Fibroblast of mammary gland (primary cell): ENCODE measurements at places on chromosomes 11 and 22.

- DNase-seq, result no peak
These were observed 57.9 kb downstream of the C11orf58 start for GRCh38 chr11:16796311-16796710.

DNA sequence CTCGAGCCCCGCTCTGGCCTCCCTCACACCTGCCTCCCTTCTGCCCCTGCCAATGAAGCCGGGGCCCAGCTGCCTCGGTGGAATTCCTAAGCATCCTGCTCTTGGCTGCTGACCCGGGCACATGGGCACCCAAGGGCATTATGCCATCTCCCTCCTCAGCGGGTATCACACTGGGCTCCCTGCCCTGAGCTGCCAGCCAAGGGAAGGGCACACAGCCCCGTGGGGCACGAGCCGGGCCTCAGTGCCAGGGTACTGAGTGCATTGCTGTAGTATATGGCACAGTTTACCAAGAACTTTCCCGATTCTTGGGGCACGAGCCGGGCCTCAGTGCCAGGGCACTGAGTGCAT lies 43.8 kb upstream of the JAM3 start:
- no peak for DNase-seq

DNA sequence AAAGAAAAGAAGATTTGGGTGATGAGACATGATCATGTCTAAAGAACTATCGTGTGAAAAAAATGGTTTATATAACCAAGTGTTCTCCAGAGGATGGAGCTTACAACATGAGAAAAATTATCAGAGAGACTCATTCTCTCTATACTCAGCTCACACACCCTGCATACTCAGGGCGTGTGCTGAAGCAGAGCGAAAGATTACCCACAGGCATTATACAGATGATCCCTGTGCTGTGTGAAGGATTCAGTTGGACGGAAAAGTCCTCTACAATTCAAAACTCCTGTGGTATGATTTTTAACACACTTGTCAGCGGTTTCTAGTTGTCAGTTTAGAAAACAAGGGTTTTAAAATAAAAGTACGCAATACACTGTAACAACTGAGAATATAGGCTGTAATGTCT lies 267.3 kb downstream of the DLG2 start:
- DNase-seq, result no peak

DNA sequence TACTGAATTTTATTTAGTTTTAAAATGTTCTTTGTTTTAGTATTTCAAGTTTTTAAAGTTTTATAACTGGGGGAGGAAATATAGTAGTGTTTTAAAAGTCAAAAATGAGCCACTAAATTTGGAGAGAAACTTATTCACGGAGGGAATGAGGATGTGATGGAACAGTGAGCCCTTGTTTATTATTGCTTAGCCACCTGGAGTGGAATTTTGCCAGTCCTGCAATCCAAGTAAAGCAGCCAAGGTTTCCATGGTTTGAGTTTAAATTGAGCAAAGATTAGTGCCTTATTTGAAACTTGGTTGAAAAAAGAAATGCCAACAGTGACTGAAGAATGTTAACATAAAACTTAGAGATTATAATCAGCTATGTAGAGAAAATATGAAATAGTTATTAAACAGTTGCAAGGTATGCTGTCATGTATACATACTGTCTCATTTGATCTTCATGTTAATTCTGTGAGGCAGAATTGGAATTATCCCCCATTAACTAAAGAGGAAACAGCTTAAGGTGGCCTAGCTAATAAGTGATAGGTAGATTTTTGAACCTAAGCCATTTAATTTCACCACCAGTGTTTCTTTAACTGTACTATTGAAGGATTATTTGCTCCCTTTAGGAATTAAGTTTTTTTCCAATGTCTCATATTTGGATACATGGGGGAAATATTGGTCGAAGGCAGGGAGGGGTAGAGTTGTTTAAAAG lies 36.4 kb downstream of the SWAP70 start:
- DNase-seq, result no peak

DNA sequence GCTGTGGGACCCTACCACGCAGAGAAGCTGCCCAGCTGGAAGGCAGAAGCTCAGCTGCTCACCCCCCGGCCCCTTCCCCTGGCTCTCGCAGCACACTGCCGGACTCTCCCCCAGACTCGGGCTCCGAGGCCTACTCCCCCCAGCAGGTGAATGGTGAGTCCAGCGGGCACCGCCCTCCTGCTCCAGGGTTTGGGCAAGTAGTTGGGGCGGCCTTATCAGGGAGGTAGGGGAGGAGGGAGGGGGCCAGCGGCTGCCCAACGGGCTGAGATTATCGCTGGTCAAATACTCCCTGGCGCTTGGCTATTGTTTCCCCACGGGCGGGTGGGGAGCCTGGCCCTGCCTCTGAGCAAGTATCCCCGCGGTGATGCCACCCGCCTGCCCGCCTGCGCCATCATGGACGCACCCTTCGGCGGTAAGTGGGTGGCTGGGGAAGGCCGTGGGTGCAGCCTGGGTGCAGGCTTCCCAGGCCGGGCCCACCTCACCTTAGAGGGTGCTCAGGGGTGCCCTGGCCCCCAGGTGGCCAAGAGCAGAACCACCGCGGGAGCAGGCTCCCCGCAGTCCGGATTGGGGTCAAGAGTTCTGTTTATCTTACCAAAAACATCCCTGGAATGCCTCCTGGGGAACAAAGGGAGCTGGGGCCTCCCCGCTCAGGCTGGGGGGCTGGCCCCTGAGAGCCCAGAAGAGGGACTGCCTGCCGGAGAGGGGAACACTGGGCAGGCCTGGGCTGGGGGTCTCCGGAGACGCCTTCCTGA lies 16.9 kb downstream of the MYRF start:
- DNase-seq, result no peak

GRCh38 chr11:64048042-64048854 lies 12.5 kb downstream of the FLRT1 start:
- no peak for DNase-seq

DNA sequence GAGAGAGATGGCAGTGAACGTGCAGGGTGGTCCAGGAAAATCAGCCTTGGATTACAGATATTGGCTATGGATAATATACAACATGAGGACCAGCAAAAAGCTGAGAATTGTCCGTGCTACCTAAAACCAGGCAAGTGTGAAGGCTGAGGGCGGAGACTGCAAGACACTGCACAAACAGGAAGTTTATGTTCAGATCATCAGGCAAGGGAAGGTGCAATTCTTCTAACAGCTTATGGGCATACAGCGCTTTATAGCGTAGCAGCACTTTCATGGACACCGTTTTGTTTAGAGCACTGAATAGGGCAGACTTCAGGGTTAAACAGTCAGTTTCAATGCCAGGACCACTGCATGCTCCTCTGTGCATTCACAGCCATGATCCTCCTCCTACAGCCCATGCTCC lies 93.1 kb upstream of the TMEM45B start:
- DNase-seq, result no peak

GRCh38 chr11:129709801-129710398 lies 105.7 kb upstream of the TMEM45B start:
- no peak for DNase-seq

DNA sequence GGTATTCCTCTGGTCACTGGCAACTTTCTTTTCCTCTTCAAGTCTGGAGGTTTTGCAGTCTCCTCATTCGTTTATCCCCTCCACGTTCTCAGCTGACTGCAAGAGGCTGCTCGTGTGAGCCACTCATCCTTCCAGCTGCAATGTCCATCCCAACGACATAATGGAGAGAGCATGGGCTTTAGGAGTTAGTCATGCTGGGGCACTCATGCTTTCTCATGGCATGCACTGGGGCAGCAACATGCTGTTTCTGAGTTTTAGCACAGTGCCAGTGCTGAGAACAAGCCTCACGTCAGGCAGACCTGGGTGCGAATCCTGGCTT lies 7.1 kb downstream of the DCPS start:
- DNase-seq, result no peak

GRCh38 chr11:111460856-111461255 lies 51.3 kb downstream of the BTG4 start:
- DNase-seq, result peak; percentile 74

DNA sequence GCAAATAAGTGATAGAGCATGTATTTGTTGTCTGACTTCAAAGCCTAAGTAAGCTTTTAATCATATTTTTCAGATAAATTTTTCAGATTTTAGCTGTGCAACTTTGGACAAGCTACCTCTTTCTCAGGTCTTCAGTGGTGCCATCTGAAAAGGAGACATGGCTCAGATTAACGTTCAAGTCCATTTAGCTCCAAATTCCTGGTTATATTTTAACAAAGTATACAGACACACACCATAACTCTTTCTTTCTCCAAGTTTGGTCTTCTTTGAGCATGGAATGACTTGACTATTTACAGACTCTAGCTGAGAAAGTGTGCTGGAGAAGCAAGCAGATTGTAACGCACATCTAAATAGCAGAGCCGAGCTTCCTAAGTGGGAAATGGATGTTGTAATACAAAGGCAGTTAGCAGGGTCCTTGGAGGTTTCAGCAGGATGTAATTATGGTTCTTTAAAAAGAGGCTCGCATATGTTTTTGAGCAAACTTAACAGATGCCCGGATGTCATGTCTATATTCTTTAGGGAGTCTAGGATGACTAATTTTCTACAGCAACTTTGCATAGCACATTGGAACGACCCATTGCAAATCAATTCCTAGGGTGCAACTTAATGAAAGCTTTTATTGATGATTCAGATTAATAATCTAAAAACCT lies 128.1 kb upstream of the E2F8 start:
- peak; percentile 97 for DNase-seq

DNA sequence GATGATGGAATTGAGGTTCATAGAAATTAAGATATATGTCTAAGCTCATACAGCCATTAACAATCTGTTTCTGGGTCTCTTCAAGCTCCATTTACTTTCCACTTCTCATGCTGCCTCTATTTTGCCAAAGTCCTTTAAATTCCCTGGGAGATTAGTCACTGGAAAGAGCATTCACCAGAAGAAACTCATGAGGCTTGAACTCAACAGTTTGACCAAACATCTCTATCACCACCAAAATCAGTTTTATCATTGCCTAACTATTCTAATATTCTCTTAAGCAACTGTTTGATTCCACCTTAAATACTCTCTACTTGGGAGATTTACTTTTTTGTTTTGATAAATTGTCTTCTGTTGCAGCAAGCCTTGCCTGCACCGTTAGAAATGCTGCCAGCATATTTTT lies 881.3 kb downstream of the KCNA4 start:
- DNase-seq, result peak; percentile 2

GRCh38 chr11:69702239-69702691 lies 1.6 kb downstream of the FGF19 start:
- no peak for DNase-seq

GRCh38 chr11:76313271-76313670 lies 67.7 kb downstream of the THAP12 start:
- DNase-seq, result no peak

- peak; percentile 56 for DNase-seq
These were observed 108.9 kb upstream of the NCAM1 start for GRCh38 chr11:112852143-112852866.

DNA sequence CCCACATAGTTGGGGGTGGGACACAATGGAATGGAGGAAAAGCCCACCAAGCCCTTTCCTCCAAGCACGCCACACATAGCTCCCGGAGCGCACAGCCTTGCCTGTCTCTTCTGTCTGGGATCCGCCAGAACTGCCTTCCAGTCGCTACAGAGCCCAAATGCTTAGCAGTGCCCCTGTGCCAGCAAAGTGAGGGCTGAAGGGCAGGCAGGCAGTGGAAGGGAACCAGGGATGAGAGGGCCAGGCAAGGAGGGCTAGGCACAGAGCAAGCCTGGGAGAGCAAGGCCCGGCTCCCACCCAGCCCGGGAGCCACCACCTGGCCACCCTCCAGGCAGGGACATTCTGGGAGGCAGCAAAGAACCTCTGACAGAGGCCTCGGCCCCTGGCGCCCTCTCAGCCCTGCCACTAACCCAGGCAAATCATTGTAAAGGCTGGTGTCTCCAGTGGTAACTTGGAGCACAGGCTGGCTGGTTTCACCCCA lies 32.5 kb downstream of the PPP2R1B start:
- no peak for DNase-seq

- no peak for DNase-seq
These were observed 471.2 kb downstream of the MIAT start for GRCh38 chr22:27128461-27129085.

- peak; percentile 20 for DNase-seq
These were observed 65.6 kb downstream of the OR4C45 start for GRCh38 chr11:50098186-50098725.

GRCh38 chr11:78344676-78345075 lies 72.9 kb downstream of the GAB2 start:
- DNase-seq, result no peak

- DNase-seq, result no peak
These were observed 324.0 kb upstream of the PLET1 start for GRCh38 chr11:112584672-112585071.

DNA sequence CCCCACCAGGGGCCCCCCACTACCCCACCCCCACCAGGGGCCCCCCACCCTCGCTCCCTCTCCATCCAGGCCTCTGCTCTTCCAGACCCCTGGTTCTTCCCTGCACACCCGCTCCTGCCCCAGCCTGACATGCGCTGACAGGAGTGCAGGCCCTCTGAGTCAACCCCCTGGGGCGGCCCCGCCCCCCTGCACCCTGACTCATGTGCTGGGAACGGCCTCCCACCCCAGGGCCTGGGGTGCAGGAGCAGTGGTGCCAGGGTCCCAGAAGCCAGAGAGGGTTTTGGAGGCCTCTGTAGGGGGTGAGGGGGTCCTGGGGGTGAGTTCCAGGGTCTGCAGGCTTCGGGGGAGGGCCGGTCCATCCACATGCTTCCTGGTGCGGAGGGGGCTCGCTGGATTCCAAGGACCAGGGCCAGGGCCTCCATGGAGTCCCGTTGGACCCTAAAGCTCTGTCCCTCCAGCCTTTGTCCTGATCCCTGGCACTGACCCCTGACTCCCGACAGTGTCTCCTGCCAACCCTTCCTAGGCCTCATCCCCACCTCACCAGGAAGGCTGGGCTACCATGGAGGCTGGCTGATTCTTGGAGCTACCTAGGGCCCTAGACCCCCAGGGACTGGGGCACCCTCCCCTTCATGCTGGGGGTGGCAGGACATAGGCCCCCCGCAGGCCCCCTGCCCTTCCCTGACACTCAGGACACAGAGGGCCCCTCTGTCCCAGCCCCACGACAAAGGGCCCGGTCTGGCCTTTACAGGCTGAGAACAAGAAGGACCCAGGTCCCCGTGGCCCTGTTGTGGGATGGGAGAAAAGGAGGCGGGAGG lies 583 bp upstream of the PKP3 start:
- DNase-seq, result peak; percentile 77

- peak; percentile 49 for DNase-seq
These were observed 15.4 kb upstream of the MYOD1 start for GRCh38 chr11:17703951-17704350.

DNA sequence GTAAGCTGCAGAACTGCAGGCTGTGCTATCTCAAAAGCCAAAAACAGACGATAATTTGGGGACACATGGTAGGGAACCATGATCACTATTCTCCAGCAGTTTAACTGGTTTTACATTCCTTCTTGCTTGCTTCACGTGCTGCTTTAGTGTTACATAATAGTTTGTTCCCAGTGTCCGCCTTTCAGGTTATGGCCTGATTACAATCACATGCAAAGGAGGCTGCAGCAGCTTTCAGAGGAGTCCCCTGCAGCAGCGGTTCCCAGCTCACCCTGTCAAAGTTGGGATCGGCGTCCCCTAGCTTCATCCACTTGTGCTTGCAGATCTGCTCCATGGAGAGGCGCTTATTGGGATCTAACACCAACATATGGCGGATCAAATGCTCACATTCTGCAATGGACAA lies 39.2 kb upstream of the APOA1 start:
- no peak for DNase-seq

GRCh38 chr11:61124574-61125309 lies 22.5 kb downstream of the CD5 start:
- DNase-seq, result no peak
